Fibroblast of lung (primary cell): ENCODE measurements at places on chromosomes 7 and 10. TPM values are rescaled to one million over a fixed set of nuclear protein-coding genes. Genes with fewer than 3 reads are reported as not detected.
A peak's percentile ranks its signal among the peaks of the same experiment; 100 is the strongest.

- peak; percentile 69 for DNase-seq
Measured at GRCh38 chr7:151759591-151760042, 117.3 kb downstream of the PRKAG2 start.

- DNase-seq, result no peak
Measured at GRCh38 chr10:110229155-110229554, 21.8 kb downstream of the MXI1 start.

DNA sequence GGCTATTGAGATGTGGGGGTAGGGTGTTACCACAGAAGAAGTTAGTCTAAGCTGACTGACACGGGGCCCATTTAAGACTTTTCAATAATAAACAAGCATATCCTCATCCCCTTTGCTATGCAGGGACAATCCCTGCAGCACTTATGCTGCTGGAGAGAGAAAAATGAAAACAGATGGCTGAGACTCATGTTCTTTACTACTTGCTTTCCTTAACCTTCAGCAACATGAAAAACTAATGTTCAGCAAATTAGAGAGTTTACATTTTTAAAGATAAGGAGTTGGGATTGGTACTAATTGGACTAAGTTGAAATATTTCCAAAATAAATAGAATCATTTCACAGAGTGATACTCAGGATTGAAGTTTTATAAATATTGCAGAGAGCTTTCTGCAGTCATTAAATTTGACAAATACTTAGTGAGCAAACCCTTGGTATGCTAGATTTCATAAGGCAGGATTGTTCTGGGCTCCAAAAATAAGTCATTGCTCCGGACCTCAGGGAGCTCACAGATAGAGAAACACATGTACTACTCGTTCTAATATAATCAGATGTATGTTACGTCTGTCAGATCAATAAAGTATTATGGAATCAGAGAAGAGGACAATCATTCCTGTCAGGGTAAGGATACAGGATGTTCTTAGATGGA is 147.1 kb upstream of the LRRN3 start:
- DNase-seq, result peak; percentile 78

DNA sequence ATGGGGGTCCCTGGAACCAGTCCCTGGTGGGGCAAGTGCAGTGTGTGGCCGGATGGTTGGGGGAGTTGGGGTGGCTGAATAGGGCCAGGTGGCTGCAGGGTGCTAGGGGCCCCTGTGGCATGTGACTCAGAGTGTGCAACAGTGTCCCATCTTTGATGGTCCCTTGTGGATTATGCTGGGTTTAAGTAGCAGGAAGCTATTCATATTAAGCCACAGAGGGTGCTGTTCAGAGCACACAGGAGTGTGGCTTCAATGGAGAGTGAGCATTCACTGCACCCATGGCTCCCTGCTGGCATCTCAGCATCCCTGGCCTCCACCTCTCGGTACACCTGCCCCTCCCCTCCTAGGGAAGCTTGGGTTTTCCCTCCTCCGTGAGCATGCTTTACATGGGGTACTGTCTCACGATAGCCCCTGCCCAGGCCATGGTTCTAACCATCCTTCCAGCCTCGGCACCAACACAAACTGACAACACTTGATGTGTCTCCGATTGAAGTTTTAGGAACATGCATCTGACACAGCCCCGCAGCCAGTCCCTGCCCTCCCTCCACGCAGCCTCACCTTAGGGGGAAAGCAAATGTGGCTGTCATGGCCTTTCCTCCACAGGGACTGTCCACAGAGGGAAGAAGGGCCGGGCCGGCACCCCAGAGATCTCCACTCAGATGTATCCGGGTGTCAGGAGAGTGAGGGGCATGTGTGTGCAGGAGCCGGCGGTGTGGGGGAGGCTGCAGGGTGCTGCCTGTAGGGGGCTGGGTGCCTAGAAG is 30.4 kb upstream of the PPIF start:
- DNase-seq, result no peak

JAKMIP3 gene
- total RNA-seq, result under 0.01 and 0.17 TPM in 2 replicates

DNA sequence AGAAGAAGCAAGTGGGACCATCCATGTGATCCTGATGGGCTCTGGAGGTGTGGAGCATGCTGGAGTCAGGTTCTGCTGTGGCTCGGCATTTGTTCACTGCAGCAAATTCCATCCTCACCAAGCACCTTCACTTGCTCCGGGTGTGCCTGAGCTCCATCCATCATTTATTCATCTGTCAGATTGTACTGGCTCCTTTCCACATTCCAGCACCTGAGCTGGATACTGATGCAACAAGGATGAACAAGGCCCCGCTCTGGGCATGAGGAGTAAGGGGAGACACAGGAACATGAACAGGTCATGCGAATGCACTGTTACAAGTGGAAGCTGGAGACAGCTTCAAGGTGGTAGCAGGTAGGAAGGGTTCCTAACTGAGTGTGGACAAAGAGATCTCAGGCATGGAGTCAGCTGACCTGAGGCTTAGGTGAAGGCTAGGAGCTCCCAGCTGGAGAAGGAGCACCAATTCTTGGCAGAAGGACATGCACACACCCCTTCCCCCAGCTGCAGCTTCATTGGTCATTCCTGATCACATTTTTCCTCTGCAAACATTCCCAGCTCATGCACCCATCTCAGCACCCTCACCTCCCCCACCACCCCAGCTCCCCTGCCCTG is 133.7 kb upstream of the ZMIZ1 start:
- DNase-seq, result no peak

DNA sequence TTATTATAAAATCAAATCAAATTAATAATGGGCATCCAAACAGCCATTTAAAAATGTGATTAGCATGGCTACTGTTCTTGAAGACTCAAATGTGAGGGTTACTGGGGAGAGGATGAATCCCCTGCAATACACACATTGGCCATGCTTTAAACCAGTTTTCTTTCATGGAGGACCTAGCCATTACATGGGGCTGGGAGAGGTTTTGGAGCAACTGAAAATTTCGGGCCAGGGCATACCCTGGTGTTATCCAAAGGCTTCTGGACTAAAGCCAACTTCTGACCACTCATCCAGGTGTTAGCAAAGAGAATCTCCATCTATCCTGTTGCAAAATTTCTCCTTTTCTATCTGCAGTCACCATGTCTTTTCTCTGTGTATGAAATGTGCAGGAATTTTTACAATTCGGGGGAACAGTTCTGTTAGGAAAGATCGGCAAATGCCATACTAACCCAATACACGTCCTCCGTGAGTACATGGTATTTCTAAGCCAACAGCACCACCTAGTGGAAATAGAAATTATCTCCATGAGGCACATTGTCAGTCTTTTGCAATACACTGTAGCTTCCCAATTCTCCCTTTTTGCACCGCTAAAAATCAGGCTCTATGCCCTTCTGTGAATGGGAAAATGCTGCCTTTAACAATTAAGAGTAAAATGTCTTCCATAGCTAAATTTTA is 47.0 kb upstream of the ZNF107 start:
- DNase-seq, result peak; percentile 38

PKD2L1 gene
- not detected in 2 replicates for total RNA-seq

GRCh38 chr7:10875080-10875479 is 98.6 kb upstream of the PHF14 start:
- no peak for DNase-seq

- no peak for DNase-seq
Measured at GRCh38 chr7:73905360-73905759, 44.4 kb downstream of the TMEM270 start.

ACTL6B gene
- total RNA-seq, result not detected in 2 replicates

SMO gene
- total RNA-seq, result 12.6 and 23.6 TPM in 2 replicates

GRCh38 chr10:14296065-14296709 is 34.5 kb downstream of the FRMD4A start:
- no peak for DNase-seq

GRCh38 chr7:20030417-20030816 is 186.8 kb downstream of the MACC1 start:
- no peak for DNase-seq

RTKN2 gene
- total RNA-seq, result 0.51 and 1.2 TPM in 2 replicates
